ENCODE measurements at places on chromosomes 4 and X.

- DNase-seq, result no peak
Observed at GRCh38 chr4:37659696-37660095, 26.5 kb downstream of the RELL1 start.

DNA sequence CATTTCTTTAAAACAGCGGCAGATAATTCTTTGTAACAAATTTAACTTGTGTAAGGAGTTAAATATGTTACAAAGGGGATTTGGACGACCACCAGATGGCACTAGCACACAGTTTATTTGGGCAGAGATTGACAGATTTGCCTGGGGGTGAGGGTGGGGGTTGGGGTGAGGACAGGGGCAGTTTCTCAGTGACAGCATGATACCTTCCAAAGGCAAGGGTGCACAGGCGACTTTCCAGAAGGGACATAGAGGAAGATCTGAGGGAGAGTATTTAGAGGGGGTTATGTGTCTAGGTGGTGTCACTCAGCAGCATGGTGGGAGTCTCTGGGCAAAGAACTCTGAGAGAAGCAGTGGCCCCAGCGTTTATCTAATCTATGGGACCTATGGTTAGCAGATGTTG is 9.6 kb upstream of the TMA16 start:
- DNase-seq, result no peak

DNA sequence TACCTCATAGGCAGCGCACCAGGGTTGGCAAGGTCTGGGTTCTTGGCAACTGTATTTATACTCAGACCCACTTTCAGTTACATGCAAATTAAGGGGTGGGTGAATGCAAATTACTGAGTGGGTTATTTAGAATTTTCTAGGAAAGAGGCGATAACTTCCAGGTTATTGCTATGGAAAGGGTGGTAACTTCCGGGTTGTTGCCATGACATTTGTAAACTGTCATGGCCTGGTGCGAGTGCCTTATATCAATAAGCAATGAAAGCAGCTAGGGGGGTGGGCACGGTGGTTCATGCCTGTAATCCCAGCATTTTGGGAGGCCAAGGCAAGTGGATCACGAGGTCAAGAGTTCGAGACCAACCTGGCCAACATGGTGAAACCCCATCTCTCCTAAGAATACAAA is 57.5 kb upstream of the SLC7A3 start:
- no peak for DNase-seq

GRCh38 chr4:73434311-73434710 is 1.7 kb upstream of the AFP start:
- no peak for DNase-seq

DNA sequence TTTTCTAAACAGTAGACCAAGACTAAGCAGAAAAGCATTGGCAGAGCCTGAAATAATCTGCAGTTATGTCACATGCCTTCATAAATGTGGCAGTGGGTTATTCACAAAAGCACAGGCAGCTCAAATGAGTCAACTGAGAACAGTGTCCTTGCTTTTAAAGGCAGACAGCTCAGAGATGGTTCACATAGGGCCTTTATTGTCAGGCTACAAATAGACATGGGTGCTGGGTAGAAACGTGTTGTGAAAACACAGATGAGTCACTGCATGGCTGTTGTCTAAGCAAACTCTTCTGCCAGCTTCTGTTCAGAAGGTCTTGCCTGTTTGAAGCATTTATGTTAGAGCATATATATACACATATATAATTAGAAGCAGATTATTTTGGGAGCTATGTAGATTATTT is 118.0 kb downstream of the SLC4A4 start:
- no peak for DNase-seq

GRCh38 chr4:113893546-113893945 is 85.9 kb downstream of the ARSJ start:
- DNase-seq, result no peak

GRCh38 chrX:3052860-3053259 is 11.6 kb downstream of the ARSF start:
- DNase-seq, result no peak

- no peak for DNase-seq
Observed at GRCh38 chrX:12469296-12469695, 321.9 kb upstream of the PRPS2 start.

- no peak for DNase-seq
Observed at GRCh38 chrX:23372220-23372902, 37.7 kb downstream of the PTCHD1 start.

DNA sequence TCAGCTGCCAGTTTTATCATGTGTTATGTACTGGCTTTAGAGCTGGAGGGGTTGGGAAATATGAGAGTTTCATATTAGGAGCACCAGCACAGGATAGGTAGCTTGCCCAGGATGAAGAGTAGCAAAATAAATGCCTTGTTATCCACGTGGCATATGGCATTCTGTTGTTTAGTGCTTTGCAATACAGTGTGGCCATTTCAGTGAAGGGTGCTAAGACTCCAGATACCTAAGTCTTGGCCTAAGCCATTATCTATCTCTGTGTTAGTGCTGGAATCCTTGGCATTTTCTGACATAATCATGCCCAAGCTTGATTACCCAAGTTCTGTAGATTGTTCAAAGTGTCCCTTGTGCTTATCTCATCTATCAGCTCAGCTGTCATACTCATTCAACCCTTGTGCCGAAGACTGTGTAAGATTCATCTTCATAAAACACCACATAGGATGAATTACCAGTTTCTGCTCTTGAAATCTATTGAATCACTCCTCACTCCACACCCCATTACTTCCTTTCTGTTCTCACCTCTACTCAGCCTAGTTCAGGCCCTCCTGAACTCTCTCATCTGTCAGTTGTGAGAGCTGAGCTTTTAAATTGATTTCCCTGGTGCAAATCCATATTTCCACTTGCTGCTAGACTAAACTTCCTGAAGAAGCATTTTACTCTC is 73.5 kb downstream of the CLCN5 start:
- DNase-seq, result no peak

- DNase-seq, result no peak
Observed at GRCh38 chr4:76302826-76303438, 3.6 kb upstream of the STBD1 start.

All from activated CD4-positive, alpha-beta T cell treated with anti-CD3 and anti-CD28 coated beads, Interleukin-2, amount 50 U/mL, for 24 hours (primary cell).